ENCODE measurements at places on chromosomes 4 and X. TPM values are rescaled to one million over a fixed set of nuclear protein-coding genes. Genes with fewer than 3 reads are reported as not detected.

The GAGE12F gene
- not detected for total RNA-seq

The PRSS12 gene
- not detected for total RNA-seq

The HAUS3 gene
- total RNA-seq: 7.9 TPM

The OR13H1 gene
- total RNA-seq: not detected

The RASL11B gene
- 12.7 TPM for total RNA-seq

The SPANXA2 gene
- total RNA-seq: not detected

The SOX3 gene
- total RNA-seq: not detected

The TMSB15A gene
- 0.71 TPM for total RNA-seq

The NPY5R gene
- total RNA-seq: 2.0 TPM

The PARM1 gene
- 158 TPM for total RNA-seq

The TENM3 gene
- 4.5 TPM for total RNA-seq

The CFAP99 gene
- not detected for total RNA-seq

The DSPP gene
- total RNA-seq: not detected

The SPINK2 gene
- 1.9 TPM for total RNA-seq

The TRO gene
- 8.4 TPM for total RNA-seq

The TKTL2 gene
- total RNA-seq: not detected

The CT45A2 gene
- total RNA-seq: not detected

The ZNF81 gene
- total RNA-seq: 6.2 TPM

The USP17L30 gene
- not detected for total RNA-seq

The TSPYL2 gene
- total RNA-seq: 55.8 TPM

The ARMCX4 gene
- 8.9 TPM for total RNA-seq

The STAP1 gene
- not detected for total RNA-seq

The NIPAL1 gene
- 0.43 TPM for total RNA-seq

The WDR17 gene
- total RNA-seq: 1.2 TPM

The C4orf51 gene
- total RNA-seq: not detected

The GIMD1 gene
- total RNA-seq: not detected
